ENCODE measurements at places on chromosomes 11 and 22.

DNA sequence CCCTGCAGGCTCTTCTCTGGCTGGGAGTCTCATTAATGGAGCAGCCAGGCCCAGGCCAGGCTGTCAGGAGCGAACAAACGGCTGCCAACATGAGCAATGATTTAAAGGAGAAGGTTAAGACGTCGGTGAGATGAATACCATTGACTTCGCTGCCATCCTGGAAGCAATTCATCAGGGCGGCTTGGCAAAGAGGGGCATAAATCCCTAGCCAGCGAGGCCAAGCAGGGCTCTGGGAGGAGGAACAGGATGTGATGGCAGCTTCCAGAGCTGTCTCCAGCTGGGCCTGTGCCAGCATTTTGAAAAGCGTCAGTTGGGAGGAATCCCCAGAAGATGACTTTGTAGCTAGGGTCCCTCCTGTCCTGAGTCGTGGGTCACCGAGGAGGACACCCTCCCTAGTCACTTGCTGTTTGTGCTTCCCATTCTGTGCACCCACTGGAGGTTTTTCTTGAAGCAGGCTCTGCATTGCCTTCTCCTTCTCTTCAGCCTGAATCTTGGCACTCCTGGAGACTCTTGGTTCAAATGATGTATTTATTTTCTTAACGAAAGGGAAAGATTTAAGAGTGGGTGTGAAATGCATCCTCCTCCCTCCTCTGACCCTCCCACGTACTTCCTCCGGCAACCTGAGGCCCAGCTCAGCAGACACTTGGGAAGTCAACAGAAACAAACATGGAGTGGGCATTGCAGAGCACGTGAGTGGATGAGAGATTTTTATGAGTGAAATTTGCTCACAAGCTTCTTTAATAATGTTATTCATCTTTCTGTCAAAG, 476.3 kb upstream of the CADM1 start:
- no peak for DNase-seq

DNA sequence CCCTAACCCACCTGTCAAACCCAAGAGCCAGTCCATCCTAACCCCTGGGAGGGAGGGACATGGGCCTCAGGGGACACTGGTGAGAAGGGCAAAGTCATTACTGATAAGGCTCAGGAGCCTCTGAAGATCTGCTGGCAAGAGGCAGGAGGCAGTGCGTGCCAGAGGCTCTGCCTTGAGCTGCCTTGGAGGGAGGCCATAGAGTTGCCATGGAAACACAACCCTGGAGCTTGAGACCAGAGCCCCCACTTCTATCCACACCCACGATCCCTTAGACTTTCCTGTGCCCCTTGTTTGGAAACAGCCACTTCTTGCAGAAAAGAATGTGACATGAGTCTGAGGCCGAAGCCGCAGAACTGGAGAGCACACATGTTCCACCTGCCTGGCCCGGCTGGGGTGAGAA, 89.7 kb upstream of the CSNK2A3 start:
- DNase-seq, result no peak

DNA sequence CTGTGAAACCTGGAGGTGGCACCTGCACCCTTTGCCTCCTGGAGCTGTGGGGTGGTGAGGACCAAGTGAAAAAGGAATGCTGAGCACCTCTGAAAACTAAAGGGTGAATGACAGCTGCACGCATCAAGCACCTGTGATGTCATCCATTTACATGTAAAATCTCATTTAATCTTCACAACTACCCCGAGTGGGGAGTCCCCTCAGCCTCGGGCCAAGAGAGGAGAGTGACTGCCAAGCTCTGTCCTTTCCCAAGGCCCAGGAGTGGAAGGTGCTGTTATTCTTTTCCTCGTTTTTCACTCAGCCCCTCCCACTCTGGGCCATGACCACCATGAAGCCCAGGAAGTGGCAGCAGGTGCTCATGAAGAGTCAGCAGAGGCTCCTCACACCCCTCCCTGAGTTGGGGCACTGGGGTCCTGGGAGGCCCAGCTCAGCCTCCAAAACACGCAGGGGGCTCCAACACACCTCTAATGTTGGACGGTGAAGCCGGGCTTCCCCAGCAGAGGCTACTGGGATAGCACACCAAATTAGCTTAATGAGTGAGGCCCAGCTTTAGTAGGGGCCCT, 35.7 kb downstream of the NECTIN1 start:
- DNase-seq, result no peak

DNA sequence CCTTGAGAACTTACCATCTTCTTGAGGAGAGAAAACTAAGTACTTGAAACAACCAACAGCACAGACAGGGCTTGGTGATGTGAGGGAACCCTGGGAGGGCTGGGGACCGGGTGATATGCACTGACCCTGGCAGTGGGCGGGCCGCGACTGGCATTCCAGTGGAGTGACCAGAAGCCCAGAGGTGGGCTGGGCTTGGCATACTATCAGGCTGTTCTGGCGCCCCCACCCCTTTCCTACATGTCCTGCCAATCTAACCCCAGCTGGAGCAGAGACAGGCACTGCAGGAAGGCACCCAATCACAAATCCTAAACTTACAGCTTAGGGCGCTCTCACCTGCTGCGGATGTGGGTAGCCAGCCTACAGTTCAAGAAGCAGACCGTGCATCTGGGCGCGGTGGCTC, 54.0 kb upstream of the GCAT start:
- DNase-seq, result no peak

DNA sequence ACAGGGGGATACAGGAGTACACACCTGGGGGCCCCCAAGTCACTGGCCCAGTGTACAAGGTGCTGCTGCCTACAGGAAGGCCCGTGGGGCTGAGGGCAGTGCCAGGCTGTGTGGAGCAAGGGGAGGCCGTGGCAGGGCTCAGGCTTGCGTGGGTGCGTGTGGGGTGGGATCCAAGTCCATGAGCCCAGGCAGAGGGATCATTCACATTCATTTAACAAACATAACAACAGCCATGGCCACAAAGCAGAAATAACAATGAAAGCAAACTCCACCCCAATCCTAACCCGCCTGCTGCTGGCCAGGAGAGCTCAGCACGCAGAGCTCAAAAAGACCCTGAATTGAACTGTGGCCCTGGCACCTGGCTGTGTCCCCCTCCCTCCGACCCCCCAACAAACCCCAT, 17.0 kb upstream of the SCGB1A1 start:
- no peak for DNase-seq

- DNase-seq, result no peak
Measured at GRCh38 chr11:133545199-133545803, 13.0 kb upstream of the OPCML start.
